ENCODE measurements at places on chromosomes 5 and 9. TPM values are rescaled to one million over a fixed set of nuclear protein-coding genes. Genes with fewer than 3 reads are reported as not detected.
A peak's percentile ranks its signal among the peaks of the same experiment; 100 is the strongest.

- no peak overlapping the region for H3K4me3 ChIP-seq
- no peaks in the 10 kb centered on the region for H3K27me3 ChIP-seq
- no peak for DNase-seq
- peaks cover 23% of the 10 kb centered on the region for H3K36me3 ChIP-seq
- H3K4me1 ChIP-seq: peaks cover 9% of the 10 kb centered on the region
- H3K27ac ChIP-seq: no peak overlapping the region
Measured at GRCh38 chr5:139190125-139190524, 8.0 kb downstream of the SIL1 start.

DNA sequence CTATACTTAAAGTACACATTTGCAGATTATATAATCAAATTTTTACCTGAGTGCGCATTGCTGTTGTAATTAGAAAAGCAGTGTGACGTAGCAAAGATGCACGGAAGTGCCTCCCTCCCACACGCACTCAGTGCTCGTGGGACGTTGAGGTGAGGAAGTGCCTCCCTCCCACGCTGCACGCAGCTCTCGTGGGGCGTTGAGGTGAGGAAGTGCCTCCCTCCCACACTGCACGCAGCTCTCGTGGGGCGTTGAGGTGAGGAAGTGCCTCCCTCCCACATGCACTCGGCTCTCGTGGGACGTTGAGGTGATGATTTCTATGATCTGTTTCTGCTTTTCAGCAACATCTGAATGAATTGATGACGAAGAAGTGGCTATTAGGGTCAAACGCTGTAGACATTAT is 21.0 kb downstream of the EXOC3 start:
- peaks cover 46% of the 10 kb centered on the region for H3K4me1 ChIP-seq
- H3K36me3 ChIP-seq: peaks cover 49% of the 10 kb centered on the region
- peak overlapping the region; percentile 82 for H3K27ac ChIP-seq
- no peaks in the 10 kb centered on the region for H3K27me3 ChIP-seq
- no peak overlapping the region for H3K4me3 ChIP-seq

DNA sequence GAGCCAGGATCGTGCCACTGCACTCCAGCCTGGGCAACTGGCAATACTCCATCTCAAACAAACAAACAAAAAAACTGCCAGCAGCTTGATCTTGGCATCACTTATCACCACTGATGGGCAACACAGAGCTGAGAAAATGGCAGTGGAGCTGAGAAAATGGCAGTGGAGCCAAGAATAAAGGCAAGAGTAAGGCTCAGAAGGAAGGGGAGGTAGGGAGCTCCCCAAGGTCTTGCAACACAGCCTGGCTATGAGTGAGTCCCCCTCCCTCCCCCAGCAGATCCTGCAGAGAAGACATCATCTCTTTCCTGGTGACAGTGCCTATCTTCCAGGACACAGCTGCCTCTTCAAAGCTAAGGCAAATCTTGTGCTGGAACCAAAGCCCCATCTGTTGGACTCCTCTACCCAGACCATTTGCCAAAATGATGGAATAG is 70.3 kb downstream of the UGCG start:
- peaks cover 5% of the 10 kb centered on the region for H3K4me1 ChIP-seq
- DNase-seq: no peak
- H3K4me3 ChIP-seq: no peak overlapping the region
- H3K36me3 ChIP-seq: no peaks in the 10 kb centered on the region
- H3K27ac ChIP-seq: no peak overlapping the region
- H3K27me3 ChIP-seq: peaks cover 3% of the 10 kb centered on the region

DNA sequence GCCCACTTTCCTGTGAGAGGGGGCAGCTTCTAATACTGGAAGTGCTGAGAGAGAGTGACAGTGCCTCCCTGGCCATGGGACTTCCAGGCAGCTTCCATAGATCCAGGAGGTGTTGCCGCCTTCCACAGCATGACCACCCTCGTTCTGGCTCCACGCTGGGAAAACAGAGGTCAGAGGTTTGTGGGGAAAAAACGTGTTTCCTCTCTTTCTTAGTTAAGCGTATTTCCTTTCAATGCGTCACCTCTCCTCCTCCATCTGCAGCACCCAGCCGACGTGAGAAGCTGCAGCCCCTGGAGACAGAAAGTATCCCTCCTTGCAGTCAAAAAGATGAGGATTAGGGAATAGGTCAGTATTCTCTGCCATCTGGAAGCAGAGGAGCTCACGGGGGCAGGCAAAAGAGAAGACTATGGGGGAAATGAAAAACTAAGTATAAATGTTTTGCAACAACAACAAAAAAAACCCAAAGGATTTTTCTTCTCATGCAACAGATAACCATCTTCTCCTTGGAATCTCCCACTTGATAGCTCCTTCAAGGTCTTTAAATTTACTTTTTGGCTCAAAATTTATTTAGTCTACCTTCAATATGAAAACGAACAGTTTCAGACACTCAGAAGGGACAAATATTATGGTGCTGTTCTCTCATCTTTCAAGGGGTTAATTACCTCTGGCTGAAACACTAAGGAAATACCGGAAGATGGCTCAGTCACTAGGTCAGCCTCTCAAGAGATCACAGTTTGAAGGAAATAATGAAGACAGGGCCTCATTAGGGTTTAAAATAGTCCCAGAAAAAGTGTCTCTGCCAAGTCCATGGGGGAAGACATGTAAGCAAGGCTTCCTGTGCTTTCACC is 38.0 kb downstream of the MTMR12 start:
- no peak overlapping the region for H3K27ac ChIP-seq
- H3K36me3 ChIP-seq: peaks cover 28% of the 10 kb centered on the region
- DNase-seq: no peak
- no peak overlapping the region for H3K4me3 ChIP-seq
- peaks cover 30% of the 10 kb centered on the region for H3K4me1 ChIP-seq
- H3K27me3 ChIP-seq: no peaks in the 10 kb centered on the region

UQCRQ gene
- total RNA-seq: 540 TPM

- H3K27ac ChIP-seq: no peak overlapping the region
- peaks cover 37% of the 10 kb centered on the region for H3K27me3 ChIP-seq
- H3K36me3 ChIP-seq: no peaks in the 10 kb centered on the region
- peaks cover 40% of the 10 kb centered on the region for H3K4me1 ChIP-seq
Measured at GRCh38 chr9:113352411-113352810, 3.1 kb downstream of the BSPRY start.

DNA sequence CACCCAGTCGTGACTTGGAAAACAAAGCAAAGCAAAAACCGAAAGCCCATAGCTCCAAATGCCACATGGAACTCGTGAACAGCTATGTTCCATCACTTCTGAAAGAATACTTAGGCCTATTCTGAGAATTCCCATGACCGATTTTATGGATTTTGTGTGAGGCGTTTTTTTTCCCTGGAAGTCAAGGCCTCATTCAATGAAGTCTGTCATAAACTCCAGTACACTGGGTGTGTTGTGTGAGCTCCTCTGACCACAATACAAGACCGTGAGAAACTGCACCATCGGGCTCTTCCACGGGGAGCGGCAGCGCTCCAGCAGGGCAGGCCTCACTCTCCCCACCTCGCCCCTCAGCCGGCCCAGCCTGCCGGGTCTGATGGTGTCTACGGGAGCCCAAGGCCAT is 209.5 kb downstream of the FANCC start:
- DNase-seq: no peak
- H3K27ac ChIP-seq: no peak overlapping the region
- H3K27me3 ChIP-seq: no peaks in the 10 kb centered on the region
- H3K36me3 ChIP-seq: peaks cover 3% of the 10 kb centered on the region
- no peak overlapping the region for H3K4me3 ChIP-seq

ZNF367 gene
- total RNA-seq: 30.1 TPM

- DNase-seq: no peak
- H3K4me1 ChIP-seq: peaks cover 11% of the 10 kb centered on the region
- peaks cover 17% of the 10 kb centered on the region for H3K27me3 ChIP-seq
- no peaks in the 10 kb centered on the region for H3K36me3 ChIP-seq
- no peak overlapping the region for H3K27ac ChIP-seq
Measured at GRCh38 chr5:96338624-96339415, 94.2 kb downstream of the PCSK1 start.

DNA sequence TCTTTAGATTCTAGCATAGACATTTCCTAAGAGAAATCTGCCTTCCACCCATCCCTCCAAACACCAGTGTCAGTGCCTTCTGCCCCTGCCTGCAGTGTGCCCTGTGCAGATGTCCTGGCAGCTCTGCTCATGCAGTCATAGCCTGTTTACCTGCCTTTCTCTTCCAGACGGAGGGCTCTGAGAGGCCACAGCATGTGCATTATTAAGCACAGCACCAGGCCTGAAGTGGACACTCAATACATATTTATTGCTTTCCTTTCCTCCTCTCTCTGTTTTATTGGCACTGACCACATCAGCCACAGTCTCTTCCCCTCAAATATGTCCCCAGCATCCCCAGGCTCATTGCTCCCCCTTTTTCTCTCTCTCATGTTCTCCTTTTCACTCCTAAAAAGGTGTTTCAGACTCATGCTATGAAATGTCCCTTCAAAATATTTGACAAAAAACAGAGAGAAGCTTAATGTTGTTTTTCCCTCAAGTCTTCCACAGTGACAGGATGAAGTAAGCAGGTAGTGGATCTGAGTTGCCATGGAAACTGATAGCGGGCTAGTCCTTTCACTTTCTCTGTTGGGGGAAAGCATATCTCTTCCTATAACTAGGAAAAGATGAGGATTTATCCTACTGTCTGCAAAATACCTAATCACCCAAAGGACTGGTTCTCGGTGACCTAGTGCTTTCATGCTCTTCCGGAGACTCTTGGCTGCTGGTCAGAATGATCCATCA is 100.9 kb downstream of the ATP10B start:
- H3K27ac ChIP-seq: no peak overlapping the region
- H3K4me3 ChIP-seq: no peak overlapping the region
- peaks cover 8% of the 10 kb centered on the region for H3K27me3 ChIP-seq
- no peak for DNase-seq
- no peaks in the 10 kb centered on the region for H3K36me3 ChIP-seq

DNA sequence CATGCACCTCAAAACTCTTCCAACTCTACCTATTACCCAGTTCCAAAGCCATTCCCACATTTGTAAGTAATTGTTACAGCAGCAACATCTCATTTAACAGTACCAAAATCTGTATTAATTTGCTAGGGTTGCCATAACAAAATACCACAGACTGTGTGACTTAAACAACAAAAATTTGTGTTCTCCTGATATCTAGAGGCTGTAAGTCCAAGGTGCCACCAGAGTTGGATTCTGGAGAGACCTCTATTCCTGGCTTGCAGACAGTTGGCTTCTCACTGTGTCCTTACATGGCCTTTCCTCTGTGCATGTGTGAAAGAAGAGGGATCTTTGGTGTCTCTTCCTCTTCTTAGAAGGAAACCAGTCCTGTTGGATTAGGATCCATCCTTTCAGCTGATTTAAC is 203.8 kb upstream of the PIK3R1 start:
- no peak overlapping the region for H3K4me3 ChIP-seq
- DNase-seq: no peak
- no peaks in the 10 kb centered on the region for H3K36me3 ChIP-seq
- H3K27me3 ChIP-seq: peaks cover 4% of the 10 kb centered on the region

DNA sequence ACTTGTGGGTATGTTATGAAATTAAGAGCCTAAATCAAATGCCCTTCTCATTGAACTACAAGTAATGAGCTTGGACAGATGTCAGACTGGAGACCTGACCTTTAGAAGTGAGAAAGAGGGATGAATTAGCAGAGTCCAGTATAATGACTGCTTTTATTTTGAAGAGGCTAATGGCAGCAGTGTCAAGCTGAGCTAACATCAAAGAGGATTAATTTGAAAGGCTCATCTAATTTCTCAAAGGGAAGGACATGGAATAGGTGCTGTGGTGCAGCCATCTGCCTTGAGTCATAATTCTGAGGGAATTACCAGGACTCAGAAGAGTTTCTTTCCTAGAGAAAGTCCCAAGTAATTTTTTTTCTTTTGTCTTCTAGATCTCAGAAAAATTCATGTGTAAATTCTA is 57.6 kb downstream of the FAM81B start:
- H3K27ac ChIP-seq: no peak overlapping the region
- peaks cover 2% of the 10 kb centered on the region for H3K27me3 ChIP-seq

GRCh38 chr5:173915310-173916014 is 27.3 kb downstream of the CPEB4 start:
- H3K4me3 ChIP-seq: no peak overlapping the region
- H3K36me3 ChIP-seq: peaks cover 5% of the 10 kb centered on the region
- H3K27me3 ChIP-seq: no peaks in the 10 kb centered on the region
- H3K4me1 ChIP-seq: peaks cover 4% of the 10 kb centered on the region
- no peak for DNase-seq

- no peaks in the 10 kb centered on the region for H3K27me3 ChIP-seq
- H3K4me1 ChIP-seq: peaks cover 28% of the 10 kb centered on the region
- no peak overlapping the region for H3K27ac ChIP-seq
- no peak for DNase-seq
Measured at GRCh38 chr9:36126016-36126730, 10.4 kb upstream of the GLIPR2 start.

DNA sequence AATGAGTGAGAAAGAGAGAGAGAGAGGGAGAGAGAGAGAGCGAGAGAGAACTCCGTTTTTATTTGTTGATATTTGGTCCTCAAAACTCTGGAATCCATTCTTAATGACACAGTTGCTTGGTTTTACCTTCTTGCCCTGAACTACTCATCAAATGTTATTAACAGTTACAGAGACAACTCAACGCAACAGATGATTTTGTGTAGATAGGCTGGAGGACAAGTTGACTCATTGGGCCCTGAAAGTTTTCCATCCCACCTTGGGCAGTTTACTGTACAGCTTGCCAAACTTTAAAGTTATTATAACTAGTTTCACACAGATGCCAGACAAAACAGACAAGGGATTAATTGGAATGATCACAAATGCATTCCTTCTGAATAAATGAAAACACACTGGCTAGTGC is 339.9 kb downstream of the ARL15 start:
- H3K27ac ChIP-seq: no peak overlapping the region
- no peaks in the 10 kb centered on the region for H3K27me3 ChIP-seq
- no peaks in the 10 kb centered on the region for H3K4me1 ChIP-seq
- no peak overlapping the region for H3K4me3 ChIP-seq

GRCh38 chr9:1939926-1940368 is 75.2 kb upstream of the SMARCA2 start:
- peaks cover 9% of the 10 kb centered on the region for H3K27me3 ChIP-seq
- peaks cover 3% of the 10 kb centered on the region for H3K4me1 ChIP-seq
- H3K36me3 ChIP-seq: no peaks in the 10 kb centered on the region
- DNase-seq: peak; percentile 52
- H3K27ac ChIP-seq: no peak overlapping the region

GRCh38 chr9:20353931-20354652 is 268.2 kb downstream of the MLLT3 start:
- H3K4me3 ChIP-seq: no peak overlapping the region
- H3K36me3 ChIP-seq: peaks cover 25% of the 10 kb centered on the region
